ENCODE measurements at places on chromosomes 16 and 17.

DNA sequence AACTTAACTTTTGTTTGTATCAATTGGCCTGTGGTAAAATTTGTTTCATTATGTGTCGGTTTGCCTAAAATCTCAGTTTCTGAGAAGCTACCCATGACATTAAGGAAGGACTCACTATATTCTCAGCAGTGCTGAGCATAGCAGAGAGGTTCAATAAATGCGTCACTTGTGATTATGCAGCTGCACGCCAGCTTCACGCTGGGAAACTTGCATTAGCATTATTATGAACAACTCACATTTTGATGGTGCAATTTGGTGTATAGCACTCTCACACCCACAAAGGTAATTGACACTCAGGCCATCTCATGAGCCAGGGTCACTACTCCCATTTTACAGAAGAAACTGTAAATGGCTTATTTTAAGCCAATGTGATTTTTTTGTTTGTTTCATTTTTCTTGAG lies 80.6 kb upstream of the SALL1 start:
- ATAC-seq, result no peak

GRCh38 chr16:86316967-86317812 lies 193.1 kb upstream of the FOXF1 start:
- ATAC-seq, result no peak

GRCh38 chr17:78748730-78749317 lies 33.2 kb downstream of the CYTH1 start:
- peak; percentile 89 for ATAC-seq

- ATAC-seq, result no peak
Measured at GRCh38 chr17:54867634-54868033, 33.0 kb upstream of the TOM1L1 start.

- ATAC-seq, result no peak
Measured at GRCh38 chr16:66950971-66951790, 9.9 kb upstream of the CES3 start.

DNA sequence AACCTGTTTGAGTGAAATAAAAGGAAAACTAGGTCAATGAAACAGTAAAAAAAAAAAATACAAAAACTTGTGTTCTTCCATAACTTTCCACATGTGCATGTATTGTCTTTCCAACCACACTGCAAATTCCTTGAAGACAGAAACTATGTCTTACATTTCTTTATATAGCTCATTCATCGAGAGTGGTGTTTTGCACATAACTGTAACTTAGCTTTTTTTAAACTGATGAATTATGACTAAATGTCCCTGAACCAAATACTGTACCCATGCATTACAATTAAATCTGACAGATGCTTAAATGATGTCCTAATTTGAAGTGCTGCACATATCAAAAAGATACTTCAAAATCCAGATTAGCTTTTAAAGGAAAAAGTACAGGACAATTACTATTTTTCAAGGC lies 50.1 kb downstream of the BRIP1 start:
- ATAC-seq, result no peak

DNA sequence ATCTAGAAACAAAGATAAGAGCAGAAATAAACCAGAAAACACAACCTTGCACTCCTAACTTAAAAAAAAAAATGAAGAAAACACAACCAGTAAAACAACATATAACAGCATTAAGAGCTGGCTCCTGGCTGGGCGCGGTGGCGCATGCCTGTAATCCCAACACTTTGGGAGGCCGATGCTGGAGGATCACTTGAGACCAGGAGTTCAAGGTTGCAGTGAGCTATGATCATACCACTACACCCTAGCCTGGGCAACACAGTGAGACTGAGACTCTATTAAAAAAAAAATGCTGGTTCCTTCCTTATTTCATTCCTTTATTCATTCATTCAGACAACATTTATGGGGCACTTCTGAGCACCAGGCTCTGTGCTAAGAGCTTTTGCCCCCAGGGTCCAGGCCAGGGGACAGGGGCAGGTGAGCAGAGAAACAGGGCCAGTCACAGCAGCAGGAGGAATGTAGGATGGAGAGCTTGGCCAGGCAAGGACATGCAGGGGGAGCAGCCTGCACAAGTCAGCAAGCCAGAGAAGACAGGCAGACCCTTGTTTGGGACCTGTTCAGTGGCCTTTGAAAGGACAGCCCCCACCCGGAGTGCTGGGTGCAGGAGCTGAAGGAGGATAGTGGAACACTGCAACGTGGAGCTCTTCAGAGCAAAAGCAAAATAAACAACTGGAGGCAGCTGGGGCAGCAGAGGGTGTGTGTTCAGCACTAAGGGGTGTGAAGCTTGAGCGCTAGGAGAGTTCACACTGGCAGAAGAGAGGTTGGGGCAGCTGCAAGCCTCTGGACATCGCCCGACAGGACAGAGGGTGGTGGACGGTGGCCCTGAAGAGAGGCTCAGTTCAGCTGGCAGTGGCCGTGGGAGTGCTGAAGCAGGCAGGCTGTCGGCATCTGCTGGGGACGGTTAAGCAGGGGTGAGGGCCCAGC lies 2.6 kb downstream of the STH start:
- no peak for ATAC-seq

DNA sequence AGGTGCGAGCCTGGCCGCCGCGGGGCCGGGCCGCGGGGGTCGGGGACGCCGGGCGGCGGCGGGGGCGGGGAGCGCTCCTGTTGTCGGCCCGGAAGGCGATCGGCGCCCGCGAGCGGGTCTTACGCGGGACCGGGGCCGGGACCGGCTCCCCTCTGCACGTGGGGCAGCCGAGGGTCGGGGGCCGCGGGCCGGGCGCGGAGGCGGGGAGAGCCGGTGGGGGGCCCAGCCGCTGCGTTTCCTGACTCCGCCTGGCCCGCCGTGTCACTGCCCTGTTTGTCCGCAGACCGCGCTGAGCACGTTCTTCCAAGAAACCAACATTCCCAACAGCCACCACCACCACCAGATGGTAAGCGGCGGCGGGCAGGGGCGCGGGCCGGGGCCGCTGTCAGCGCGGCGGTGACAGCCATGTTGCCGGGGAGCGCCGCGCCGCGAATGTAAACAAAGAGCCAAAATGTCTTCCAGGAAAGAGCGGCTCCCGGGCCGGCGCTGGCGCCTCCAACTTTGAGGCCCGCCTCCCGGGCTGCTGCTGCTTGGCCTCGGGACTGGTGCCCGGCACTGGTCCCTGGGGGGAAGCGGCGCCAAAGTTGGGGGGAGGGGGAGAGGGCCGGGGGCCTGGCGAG lies 586 bp downstream of the UBALD2 start:
- no peak for ATAC-seq

DNA sequence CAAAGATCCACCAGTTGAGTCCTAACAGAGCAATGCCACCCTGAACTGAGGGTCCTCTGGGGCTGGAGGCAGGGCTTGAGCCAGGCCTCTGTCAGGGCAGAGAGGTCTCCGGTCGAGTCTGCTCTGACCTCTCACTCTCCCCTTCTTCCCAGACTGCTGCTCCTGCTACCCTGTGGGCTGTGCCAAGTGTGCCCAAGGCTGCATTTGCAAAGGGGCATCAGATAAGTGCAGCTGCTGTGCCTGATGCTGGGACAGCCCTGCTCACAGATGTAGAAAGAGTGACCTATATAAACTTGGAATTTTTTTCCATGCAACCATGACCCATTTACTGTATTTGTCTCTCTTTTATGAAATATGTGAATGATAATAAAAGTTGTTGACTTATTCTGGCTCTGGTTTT lies 2.4 kb upstream of the MT1B start:
- ATAC-seq, result no peak

- no peak for ATAC-seq
Measured at GRCh38 chr16:13157082-13157481, 255.7 kb downstream of the SHISA9 start.

GRCh38 chr17:73960469-73960868 lies 243.0 kb upstream of the RPL38 start:
- no peak for ATAC-seq

DNA sequence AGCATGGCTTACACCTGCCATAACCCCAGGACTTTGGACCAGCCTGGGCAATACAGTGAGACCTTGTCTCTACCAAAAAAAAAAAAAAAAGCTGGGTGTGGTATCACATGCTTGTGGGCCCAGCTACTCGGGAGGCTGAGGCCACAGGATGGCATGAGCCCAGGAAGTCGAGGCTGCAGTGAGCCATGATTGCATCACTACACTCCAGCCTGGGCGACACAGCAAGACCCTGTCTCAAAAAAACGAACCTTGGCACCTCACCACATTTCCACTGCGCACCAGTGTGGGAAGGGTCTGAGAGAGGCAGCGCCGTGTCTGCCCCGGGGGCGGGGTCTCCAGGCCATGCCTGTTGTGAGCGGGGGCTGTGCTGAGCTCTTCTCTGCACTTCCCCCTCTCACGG lies 6.3 kb downstream of the ACSF3 start:
- ATAC-seq, result no peak

DNA sequence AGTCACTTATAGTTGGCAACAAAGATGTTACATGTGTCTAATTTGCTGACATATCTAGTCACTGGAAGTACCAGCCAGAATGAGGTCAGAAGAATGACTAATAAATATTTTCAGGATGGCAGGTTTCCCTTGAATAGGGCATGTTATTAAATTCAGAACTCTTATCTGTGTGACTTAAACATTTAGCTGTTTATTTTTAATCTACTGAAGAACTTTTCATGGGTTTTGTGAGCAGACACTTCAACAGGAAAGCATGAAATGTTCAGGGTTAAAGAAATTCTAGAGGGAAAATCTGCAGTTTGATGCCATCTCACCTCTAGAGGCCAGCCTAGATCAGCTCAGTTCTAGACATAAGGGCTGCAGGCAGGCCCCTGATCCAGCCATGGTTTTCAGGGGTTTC lies 13.2 kb downstream of the JPT2 start:
- peak; percentile 40 for ATAC-seq

GRCh38 chr17:73686961-73687360 lies 42.7 kb upstream of the SDK2 start:
- no peak for ATAC-seq

DNA sequence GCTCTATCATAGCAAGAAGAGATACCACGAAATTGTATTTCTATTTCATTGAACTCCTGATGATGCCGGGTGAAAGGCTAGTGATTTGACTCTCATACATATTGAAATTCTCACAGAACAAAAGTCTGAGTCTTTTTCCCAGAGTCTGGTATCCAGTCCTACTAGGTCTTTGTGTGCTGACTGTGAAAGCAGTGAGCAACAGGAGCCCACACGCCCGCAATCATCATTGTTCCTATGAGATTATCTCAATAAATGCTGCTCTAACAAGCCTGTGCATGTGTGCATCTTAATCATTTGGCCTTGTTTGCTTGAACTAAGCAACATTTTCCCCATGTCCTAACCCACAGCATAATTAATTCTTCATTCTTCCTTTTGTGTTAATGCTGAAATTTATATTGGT lies 1466.0 kb downstream of the CDH11 start:
- ATAC-seq, result peak; percentile 99

- peak; percentile 41 for ATAC-seq
Measured at GRCh38 chr17:44198721-44199552, 747 bp downstream of the ATXN7L3 start.

DNA sequence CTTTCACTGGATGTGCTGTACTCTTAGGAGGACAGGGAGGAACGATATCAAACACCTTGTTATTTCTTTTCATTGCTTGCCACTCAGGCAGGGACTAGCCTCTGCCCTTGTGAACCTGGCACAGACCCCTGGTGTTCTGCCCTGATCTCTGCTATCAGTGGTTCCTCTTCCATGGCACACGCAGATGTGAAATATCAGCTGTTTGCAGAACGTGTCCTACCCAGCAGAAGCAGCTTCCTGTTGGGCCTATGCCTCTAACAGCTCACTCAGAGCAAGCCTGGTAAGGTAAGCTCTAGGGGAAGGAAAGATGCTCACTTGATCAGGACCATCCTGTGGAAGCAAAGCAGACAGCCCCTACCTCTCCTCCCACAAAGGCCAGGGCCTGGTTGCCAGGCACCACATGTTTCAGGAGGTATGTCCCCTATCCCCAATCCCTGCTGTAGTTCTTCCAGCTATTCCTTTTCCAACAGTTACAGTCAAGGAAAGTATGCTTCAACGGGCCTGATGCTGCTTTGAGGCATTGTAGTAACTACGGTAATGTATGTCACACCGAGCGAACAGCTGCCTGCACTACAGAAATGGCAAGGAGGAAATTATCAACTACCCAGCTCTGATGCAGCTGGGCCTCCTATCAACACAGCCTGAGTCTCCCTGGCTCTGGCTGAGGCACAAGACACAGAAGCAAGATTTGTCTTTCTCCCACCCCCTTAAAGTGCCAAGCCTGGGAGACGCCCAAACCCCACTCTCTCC lies 41.3 kb upstream of the GFOD2 start:
- ATAC-seq, result no peak

- peak; percentile 31 for ATAC-seq
Measured at GRCh38 chr17:17812211-17813054, 24.4 kb downstream of the SREBF1 start.

DNA sequence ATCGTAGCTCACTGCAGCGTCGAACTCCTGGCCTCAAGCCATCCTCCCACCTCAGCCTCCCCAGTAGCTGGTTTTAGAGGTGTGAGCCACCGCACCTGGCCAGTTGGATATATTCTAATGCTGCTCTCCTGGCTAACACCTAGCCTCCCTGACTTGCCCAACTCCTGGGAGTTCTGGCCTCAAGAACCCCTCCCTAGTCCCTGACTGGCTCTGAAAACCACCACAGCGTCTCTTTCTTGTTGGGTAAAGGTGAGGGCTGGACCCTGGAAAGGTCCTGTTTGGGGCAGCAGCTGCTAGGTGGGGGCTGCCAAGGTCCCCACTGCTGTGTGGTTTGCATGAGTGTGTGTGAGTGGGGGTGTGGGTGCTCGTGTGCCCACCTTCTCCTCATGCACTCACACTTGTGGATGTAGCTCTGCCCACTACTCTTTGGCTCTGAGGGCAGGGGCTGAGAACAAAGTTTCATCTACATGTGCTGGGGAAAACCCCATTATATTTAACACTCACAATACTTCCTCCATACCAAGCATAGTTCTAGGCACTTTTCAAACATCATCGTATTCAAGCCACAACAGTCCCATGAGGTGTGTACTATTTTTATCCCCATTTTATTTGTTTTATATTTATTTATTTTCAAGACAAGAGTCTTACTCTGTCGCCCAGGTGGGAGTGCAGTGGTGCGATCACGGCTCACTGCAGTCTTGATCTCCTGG lies 7.1 kb upstream of the SPNS3 start:
- ATAC-seq, result peak; percentile 34

GRCh38 chr17:80220054-80220735 lies at the start of the genes SGSH and SLC26A11:
Gene SGSH (minus strand): TSS chr17:80220333. CDS start chr17:80220313, 20 bp downstream.
Gene SLC26A11 (plus strand): TSS chr17:80220427. CDS start chr17:80221561, 1,134 bp downstream.
- ATAC-seq, result peak; percentile 76

DNA sequence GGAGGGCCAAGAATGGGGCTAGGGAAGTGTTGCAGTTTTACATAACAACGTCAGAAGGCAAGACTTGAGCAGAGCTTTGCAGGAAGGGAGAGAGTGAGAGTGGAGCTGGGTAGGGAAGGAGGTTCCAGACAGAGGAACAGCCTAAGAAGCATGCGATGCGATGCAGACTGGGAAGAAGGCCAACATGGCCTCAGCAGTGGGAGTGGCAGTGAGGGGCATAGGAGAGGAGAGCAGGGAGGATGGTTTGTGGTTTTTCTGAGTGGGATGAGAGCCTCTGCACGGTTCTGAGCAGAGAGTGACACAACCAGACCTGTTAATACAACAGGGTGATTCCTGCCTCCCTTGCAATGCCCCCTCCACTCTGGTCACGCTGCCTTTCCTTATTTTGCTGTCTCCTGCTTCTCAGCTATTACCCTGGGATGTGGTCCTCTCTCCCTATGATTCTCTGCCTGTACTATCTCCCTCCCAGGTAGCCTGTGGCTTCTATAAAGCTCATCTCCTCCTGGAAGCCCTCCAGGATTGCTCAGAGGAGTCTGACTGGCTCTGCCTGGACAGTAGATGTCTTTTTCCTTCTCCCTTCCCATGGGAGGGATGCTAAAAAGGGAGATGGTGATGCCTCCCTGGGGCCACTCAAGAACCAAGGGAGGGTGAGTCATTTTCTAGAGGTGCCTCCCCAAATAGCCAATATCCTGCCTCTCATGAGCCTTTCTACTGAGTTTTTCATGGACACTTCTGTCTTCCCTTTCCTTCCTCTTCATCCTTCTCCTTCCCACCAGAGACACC lies 38.7 kb upstream of the NGFR start:
- no peak for ATAC-seq
